ENCODE measurements at places on chromosomes 3 and 15.

DNA sequence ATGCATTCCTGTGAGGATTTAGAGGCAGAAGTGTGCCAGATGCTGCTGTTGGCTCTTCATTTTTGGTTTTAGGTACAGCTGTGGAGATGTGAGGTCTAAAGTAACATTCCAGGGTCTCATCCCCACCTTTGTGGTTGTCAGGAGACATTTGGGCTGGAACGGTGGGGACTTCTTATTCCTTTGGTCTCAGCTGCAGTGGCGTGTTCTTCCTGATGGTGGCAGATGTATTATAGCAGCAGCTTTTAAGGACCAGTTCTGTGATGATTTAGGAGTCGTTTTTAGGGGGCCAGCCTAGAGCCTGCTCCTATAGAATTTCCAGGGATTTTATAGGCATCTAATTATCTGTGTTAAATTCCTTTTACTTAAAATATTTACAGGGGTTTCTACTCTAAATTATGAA lies 221.0 kb upstream of the EOMES start:
- no peak for DNase-seq

DNA sequence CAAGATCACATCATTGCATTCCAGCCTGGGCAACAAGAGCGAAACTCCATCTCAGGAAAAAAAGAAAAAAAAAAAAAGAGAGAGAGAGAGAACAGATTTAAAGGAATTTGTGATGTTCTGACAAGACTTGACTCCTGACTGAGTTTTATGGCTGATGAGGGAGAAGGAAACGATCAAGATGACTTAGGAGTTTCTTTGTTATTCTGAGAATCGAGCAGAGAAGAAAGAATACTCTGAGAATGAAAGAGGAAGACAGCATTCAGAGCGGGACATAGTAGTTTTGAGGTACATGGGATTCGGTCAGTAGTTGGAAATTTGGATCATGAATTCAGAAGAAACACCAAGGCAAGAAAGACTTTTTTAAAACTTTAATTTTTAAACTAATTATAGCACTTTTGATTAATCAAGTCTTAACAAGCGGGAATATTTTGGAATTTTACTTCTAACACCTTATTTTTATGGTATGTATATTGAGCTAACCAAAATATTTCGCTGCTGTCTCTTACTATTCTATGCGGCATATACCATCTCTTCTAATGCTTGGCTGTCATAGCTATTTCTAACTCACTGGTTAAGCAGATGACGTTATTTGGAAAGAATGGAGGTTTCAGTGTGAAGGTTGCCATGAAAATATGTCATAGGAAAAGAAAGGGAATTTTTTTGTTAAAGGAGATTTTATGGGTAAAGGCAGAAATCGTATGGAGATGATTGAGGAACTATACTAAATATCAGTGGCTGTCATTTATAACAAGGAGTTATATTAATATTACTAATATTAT lies 644.1 kb downstream of the RBMS3 start:
- no peak for DNase-seq

DNA sequence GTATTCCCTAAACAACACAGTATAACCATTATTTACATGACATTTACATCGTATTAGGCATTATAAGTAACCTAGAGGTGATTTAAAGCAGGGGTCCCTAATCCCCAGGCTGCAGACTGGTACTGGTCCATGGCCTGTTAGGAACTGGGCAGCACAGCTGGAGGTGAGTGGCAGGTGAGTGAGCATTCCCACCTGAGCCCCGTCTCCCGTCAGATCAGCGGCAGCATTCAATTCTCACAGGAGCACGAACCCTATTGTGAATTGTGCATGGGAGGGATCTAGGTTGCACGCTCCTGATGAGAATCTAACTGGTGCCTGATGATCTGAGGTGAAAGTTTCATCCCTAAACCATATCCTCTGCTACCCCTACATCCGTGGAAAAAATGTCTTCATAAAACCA lies 138.2 kb downstream of the ATP10A start:
- no peak for DNase-seq

GRCh38 chr3:159319156-159319555 lies 517.3 kb downstream of the MFSD1 start:
- DNase-seq, result no peak

GRCh38 chr3:121821421-121822199 lies 13.2 kb downstream of the IQCB1 start:
- DNase-seq, result no peak

DNA sequence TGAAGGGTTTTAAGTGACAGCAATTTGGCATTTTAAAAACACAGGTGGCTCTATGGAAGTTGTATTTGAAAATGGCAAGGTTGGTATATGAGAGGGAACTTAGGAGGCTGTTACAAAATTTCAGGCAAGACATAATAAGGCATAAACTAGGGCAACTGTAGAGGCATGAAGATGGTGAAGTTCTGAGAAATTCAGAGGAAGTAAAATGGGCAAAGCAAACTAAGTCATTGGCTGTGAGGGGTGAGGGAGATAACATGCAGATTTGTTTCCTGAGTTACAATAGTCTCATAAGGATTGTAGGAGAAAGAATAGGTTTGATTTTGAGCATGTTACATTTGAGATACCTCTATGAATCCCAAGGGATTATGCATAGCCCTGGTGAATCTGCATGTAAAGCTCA lies 302.9 kb upstream of the ARHGEF26 start:
- no peak for DNase-seq

DNA sequence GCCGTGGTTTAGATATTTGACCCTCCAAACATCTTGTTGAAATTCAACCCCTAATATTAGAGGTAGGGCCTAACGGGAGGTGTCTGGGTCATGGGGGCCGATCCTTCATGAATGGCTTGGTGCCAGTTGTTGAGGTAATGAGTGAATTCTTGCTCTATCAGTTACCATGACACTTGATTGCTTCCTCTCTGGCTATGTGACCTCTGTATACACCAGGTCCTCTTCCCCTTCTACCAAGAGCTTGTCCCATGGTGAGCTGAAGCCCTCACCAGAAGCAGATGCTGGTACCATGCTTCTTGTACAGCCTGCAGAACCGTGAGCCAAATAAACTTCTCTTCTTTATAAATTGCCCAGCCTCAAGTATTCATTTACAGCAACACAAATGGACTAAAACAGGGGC lies 41.8 kb upstream of the TIPARP start:
- no peak for DNase-seq

DNA sequence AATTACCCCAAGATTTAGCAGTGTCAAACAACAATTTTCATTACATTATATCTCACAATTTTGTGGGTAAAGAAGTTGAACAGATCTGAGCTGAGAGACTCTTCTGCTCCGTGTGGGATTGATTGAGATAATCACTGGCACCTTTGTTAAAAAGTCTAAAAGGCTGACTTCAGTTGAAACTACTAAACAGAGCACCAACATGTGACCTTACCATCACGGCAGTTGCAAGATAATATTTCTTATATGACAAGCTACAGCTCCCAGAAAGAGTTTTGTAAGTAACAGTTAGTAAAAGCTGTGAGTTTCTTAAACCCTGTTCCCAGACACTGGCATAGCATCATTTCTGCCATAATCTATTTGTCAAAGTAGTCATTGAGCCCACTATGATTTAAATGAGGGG lies 25.0 kb downstream of the CGGBP1 start:
- DNase-seq, result no peak

- DNase-seq, result no peak
These were observed 2.5 kb upstream of the TBC1D21 start for GRCh38 chr15:73870700-73871408.

- DNase-seq, result no peak
These were observed 1.1 kb downstream of the NFKBIZ start for GRCh38 chr3:101850246-101851051.

DNA sequence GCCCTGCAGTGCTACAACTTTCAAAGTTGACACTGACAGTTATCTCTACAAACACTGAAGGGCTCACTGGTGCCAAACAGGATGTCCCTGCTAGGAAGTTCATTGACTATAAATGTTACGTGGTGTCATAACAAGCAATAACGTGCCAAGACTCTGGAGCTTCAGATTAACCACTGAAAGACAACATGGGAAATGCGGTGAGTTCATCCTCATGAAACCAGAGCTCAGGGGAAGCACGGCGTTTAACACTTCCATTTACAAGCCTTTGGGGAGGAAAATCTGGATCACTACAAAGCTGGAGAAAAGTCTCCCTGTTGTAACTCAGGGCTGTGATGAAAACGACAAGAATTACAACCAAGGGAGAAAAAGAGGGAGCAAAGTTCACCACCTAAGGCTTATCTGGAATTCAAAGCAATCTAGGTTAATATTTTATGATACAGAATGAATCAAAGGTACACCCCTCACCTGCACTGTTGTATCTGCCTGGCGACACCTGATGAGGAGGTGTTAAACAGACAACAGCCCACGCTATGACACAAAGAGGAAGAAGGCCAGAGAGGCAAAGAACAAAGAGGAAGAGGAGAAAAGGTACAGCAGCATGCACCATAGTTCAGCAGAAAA lies 27.0 kb downstream of the SHQ1 start:
- DNase-seq, result no peak

DNA sequence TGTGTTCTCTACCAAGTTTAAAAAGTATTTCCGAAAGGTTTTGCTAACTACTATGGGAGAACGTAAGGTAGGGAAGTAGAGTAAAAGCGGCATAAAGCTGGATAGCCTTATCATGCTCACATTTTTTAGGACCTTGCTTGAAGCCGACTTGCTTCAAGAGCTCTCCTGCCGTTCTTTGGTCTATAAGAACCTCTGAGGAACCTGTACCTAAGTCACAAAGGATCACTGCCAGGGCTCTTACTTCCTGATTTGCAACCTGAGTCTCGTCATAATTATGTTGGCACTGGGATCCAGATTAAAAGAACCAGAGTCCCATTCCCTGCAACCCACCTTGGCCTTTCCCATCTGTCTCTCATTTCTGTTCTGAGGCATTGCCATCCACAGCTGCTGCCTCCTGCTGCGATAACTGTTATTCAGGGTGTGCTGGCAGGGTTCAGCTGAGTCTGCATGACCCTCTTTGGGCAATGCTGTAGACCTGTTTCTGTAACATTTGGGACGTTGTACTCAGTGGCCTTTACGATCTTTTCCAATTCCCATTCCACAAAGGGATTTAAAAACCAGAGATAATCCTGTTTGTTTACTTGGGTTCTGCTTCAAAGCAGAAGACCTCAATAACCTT lies 131.0 kb upstream of the UMPS start:
- DNase-seq, result no peak

GRCh38 chr3:112089956-112090886 lies 4.0 kb downstream of the C3orf52 start:
- DNase-seq, result no peak

GRCh38 chr3:178203650-178204049 lies 332.6 kb upstream of the KCNMB2 start:
- no peak for DNase-seq

GRCh38 chr15:67691450-67691849 lies 133.9 kb upstream of the SKOR1 start:
- DNase-seq, result no peak
